D721Med (cell line): ENCODE measurements at places on chromosomes 12 and 14.

- DNase-seq = no peak
These were observed 55.8 kb downstream of the TPCN1 start for GRCh38 chr12:113276946-113277500.

GRCh38 chr14:69637503-69638031, 26.2 kb downstream of the SUSD6 start:
- DNase-seq = no peak

DNA sequence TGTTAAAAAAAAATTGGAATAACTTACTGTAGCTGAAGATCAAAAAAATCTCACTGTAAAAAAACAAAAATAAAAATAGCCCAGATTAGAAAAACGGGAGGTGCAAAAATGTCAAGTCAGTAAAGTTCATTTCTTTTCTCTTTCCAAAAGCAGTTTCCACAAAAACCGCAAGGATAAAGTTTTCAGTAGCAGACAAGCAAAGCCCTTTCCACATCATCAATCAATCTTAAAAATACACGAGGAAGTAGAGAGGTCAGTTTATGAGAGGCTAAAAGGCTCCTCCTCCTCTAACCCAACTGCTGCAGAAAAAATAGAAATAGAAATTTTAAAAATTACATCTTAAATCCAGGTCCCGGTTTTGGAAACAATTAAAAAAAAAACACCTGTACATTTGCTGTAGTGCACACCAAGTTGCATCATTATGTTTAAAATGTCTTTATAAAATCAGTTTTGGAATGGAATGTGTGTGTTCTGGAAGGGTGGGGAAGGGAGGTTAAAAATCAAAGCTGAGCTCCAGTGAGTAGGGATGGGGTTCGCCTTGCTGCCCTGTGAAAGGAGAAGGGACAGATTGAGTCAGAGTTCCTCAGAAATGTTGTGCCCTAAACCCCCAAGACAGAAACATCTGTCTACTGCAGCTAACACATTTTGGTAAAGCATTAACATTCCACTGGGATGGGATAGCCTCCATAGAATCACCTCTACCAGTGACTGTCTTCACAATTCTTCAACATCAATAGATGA, 5.8 kb downstream of the HNRNPC start:
- DNase-seq = no peak

- DNase-seq = no peak
These were observed 286.2 kb downstream of the CACNA1C start for GRCh38 chr12:2338991-2339431.

DNA sequence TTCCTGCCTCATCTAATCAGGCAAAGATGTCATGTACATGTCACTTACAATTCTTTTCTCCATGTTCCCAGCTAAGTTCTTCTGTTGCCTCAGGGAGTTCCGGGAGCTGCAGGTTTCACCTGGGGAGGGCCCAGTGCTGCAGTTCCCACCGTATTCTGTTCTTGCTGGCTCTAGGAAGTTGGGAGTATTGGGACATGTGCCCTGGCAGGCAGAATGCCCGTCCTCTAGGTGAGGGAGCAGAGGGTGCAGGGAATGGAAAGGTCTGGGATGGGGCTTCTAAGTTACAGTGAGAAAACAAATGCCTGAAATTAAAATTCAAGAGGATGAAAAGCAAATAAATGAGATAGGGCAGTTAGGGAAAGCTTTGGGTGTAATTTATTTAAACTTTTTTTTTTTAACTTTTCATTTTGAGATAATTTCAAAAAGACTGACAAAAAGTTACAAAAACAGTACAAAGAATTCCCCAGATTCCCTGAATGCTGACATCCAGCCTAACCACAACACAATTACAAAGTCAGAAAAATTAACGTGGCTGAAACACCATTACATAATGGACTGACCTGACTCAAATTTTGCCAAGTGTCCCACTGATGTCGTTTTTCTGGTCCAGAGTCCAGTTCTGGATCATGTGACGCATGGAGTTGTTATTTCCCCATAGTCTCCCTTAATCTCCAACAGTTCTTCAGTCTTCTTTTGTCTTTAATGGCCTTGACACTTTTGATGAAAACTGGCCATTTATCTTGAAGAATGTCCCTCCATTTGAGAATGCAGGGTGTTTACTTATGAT, 187.2 kb upstream of the MYL2 start:
- no peak for DNase-seq

DNA sequence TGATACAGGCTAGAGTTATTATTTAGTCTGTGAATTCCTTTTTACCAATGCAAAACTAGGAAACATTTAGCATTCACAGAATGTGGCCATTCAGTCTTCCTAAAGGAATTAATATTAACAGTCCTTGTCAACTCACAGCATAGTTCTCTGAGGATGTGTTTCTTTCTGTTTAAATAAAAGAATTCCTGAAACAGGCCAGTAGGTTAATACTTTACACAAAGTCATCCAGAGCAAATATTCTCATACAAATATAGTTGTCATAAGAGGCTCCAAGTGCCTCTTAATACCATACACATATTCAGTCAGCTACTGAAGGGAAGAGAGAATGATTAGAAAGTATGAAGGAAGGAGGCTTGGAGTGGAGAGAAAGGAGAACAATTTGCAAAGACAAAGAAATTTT, 120.1 kb downstream of the LMNTD1 start:
- no peak for DNase-seq

DNA sequence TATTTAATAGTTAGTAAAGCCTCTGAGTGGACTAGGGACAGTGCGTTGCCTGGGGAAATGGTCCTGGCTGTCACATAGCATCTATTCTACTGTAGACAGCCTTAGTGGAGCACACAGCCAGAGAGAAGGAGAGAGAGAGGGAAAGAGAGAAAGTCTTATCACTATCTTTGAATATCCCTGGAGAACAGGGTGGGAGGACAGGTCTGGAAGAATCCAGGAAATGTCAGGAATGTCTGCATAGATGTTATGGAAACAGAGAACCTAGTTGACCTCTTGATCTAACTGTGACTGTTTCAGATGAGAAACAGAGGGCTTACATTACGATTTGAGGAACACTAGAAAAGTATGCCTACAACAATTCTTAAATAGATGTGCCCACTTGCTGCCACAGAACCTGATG, 92.8 kb downstream of the SLC15A5 start:
- no peak for DNase-seq

DNA sequence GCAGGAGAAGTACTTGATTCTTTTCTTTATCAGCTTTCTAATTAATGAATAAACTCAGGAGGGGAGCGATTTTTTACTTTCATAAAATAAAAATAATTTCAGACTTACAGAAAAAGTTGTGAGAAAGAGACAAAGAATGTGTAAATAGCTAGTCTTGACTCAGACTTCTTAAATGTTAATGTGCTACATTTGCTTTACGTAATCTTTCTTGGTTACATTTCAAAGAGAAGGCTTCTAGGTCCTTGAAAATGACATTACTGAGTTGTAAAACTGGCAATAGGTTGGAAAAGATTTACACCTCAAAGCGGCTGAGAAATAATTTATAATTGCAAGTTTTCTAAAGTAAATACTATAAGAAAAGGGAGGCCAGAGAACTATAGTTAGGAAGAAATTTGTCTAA, 28.6 kb downstream of the GABARAPL1 start:
- no peak for DNase-seq

DNA sequence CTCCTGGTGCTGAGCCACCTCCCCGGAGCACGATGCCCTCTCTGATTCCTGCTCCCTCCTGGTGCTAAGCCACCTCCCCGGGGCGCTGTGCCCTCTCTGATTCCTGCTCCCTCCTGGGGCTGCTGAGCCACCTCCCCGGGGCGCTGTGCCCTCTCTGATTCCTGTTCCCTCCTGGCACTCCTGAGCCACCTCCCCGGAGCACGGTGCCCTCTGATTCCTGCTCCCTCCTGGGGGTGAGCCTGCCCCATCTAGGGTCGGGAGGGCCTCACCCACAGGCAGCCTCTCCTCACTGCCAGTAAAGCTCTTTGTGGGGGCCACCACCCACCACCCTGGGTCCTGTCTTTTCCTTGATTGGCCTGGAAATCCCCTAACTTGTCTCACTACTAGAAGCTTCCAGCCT, 327.6 kb upstream of the SFSWAP start:
- DNase-seq = no peak

DNA sequence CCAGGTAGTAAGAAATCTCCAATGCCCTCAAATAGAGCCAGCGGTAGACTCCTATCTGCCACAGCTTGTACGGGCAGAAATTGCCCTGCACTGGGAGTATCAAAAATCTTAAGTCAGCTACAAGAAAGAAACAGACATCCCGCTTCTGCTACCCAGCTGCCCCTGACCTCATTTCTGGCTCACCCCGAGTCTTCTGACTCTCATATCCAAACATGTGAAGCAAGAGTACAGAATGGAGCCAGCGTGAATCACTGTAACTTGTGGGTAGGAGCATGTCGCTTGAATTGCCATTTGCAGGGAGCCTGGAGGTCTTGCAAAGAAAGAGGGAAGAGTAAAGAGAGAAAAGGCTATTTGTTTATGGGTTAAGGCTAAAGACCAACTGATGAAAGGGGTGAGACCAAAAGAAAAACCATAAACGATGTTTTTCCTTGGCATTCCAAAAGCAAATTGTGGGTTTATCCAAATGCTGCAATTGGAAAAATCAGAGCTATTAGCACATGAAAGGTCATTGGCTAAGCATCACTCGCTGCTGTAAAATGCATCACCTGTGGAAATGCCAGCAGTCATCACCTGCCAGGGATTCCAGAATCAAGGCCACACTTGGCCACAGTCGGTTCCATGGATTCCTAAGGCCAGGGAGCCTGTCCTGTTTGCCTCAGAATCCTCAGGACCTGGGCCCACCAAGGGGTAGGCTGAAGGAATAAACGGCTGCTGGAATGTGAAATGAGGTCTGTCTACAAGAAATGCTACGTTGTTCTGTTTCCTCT, 86.6 kb downstream of the FOXN3 start:
- no peak for DNase-seq

DNA sequence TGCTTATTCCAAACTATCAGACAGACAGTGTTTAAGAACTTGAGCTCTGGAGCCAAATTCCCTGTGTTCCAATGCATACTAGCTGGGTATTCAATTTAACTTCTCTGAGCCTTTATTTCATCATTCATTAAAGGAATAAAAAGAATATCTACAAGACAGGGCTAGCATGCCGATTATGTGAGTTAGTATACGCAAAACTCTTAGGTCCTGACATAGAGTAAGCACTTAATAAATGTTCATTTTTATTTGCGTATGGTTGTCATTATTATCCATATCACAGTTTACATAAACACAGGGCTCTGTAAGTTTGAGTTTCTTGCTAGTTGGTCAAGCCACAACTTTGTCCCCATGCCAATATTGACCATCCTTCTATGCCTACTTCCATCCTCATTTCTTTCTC, 161.5 kb downstream of the NUAK1 start:
- DNase-seq = no peak

- DNase-seq = no peak
These were observed 401.8 kb downstream of the BTG1 start for GRCh38 chr12:91743704-91744321.

- no peak for DNase-seq
These were observed 53.1 kb downstream of the PDE3A start for GRCh38 chr12:20421421-20421820.

- DNase-seq = no peak
These were observed 1.9 kb upstream of the KRT85 start for GRCh38 chr12:52369211-52369610.

DNA sequence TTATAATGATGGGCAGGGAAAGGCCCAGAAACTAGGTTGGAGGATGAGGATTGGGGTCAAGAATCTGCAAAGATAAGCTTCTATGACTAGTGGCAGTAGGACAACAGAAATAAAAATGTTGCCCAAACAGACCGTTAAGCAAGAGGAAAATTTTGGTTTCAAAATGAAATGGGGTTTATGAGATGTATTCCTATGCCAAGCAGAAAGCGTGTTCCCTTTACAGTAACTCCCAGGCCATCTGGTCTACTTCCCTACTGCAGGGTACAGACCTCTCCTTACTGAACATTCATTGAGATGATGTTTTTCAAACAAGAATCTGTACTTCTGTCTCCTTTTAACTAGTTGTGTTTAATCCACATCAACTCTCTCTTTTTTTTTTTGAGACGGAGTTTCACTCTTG, 20.4 kb upstream of the TMEM229B start:
- DNase-seq = no peak

GRCh38 chr14:80216818-80217217, 5.5 kb upstream of the DIO2 start:
- no peak for DNase-seq

GRCh38 chr14:99758121-99758821, 34.9 kb upstream of the EML1 start:
- no peak for DNase-seq

GRCh38 chr12:99036566-99036965, 391.5 kb downstream of the APAF1 start:
- no peak for DNase-seq

- DNase-seq = no peak
These were observed 49.9 kb downstream of the FUT8 start for GRCh38 chr14:65462411-65462810.
